ENCODE measurements at places on chromosomes 12 and 14. TPM values are rescaled to one million over a fixed set of nuclear protein-coding genes. Genes with fewer than 3 reads are reported as not detected.

DNA sequence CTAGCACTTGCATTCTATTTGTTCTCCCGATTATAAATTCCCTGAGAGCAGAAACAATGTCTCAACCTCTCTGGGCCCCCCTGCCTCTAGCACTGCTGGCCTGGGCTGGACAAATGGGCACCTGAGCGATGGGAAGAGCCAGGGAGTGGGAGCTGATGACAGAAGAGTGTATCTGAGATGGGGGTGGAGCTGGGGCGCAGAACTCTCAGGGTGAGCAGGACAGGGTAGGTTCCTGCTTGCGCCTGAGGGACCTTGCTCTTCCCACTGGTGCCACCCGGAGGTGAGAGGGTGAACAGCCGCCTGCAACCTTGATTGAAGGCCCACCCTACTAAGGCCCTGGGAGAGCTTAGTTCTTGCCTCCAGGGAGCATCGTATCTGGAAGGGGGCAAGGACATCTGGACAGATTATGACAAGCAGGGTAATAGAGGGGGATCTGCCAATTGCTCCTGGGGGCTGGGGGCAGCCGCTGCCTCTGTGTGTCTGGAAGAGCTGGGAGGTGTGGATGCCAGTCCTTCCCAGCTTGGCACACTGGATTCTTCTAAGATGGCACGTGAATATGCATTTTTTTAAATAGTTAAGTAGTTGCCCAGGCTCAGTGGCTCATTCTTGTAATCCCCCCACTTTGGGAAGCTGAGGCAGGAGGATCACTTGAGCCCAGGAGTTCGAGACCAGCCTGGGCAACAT is 43.0 kb upstream of the TSPAN9 start:
- no peak overlapping the region for H3K4me3 ChIP-seq
- no peak overlapping the region for H3K27ac ChIP-seq

DNA sequence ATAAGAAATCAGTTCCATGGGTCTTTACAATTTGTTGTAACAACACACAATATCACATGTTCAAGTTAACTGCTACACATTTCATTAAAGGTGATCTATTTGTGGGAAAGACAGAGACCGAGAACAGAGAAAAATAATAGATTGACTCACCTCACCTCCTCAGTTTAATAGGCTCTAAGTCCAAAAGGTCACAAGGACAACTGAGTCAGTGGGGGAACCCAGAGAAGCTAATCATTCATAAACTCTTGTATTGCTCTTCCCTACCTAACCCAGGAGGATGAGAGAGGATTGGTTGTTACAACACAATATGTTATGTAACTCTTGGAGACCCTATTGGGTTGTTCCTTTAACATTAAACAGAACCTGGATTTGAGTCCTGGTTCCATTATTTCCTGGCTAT is 72.2 kb upstream of the CRY1 start:
- peaks cover 27% of the 10 kb centered on the region for H3K27me3 ChIP-seq
- no peak overlapping the region for H3K4me3 ChIP-seq
- H3K36me3 ChIP-seq = no peaks in the 10 kb centered on the region
- no peaks in the 10 kb centered on the region for H3K4me1 ChIP-seq
- no peak overlapping the region for H3K27ac ChIP-seq

MYF5 gene
- not detected for total RNA-seq

ACSM4 gene
- total RNA-seq = not detected

CCDC196 gene
- total RNA-seq = not detected

- no peak overlapping the region for H3K4me3 ChIP-seq
- no peaks in the 10 kb centered on the region for H3K27me3 ChIP-seq
Observed at GRCh38 chr12:126474703-126475102, 1409.5 kb downstream of the AACS start.

SPTB gene
- total RNA-seq = 0.14 TPM

ASPG gene
- total RNA-seq = not detected

DNA sequence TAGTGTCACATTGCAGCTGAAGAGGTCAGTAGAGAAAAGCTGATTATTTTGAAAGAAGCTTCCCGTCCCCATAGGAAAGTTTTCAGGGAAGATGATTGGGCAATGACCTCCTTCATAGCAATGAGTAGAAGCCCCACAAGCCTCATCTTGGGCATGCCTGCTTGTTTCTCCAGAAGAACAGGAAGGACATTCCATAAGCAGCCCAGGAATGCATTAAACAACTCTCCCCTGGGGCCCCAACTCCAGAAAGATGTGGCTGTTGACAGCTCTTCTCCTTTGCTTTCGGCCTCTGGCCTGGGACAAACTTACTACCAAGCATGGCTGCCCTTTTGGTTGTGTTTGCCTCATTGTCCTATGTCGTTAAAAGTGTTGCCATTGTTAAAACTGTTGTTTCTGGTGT is 5.7 kb upstream of the VDR start:
- no peak overlapping the region for H3K4me3 ChIP-seq
- no peak overlapping the region for H3K27ac ChIP-seq
- H3K36me3 ChIP-seq = no peaks in the 10 kb centered on the region
- no peaks in the 10 kb centered on the region for H3K4me1 ChIP-seq
- peaks cover 46% of the 10 kb centered on the region for H3K27me3 ChIP-seq

DNA sequence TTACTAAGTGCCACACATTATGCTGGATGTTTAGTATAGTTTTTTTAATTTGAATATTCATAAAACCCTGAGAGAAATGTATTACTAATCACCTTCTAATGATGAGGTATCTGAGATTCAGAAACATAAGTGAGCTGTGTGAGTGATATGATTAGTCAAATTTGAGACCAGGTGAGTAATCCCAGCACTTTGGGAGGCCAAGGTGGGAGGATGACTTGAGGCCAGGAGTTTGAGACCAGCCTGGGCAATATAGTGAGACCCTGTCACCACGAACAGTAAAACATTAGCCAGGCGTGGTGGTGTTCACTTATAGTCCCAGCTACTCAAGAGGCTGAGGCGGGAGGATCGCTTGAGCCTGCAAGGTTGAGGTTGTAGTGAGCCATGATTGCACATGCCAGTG is 438.4 kb downstream of the RAD51B start:
- no peaks in the 10 kb centered on the region for H3K36me3 ChIP-seq
- no peak overlapping the region for H3K27ac ChIP-seq
- no peak for DNase-seq

DNA sequence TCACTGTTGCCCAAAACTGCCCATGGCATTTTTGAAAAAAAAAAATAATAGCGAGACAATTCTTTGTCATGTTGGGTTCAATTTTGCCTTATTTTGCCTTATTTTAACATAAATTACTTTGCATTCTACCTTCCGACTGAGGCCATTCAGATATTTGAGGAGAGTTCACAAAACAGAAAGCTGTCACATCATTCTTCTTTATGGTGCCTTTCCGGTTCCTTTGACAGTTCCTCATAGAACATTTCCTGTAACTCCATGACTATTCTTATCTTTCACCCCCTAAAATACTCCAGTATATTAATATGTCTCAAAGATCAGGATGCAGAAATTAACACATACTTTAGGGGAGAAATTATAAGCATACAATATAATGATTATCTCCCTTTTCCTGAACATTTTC is 476.7 kb downstream of the NOVA1 start:
- H3K27me3 ChIP-seq = no peaks in the 10 kb centered on the region
- H3K4me3 ChIP-seq = no peak overlapping the region
- H3K27ac ChIP-seq = no peak overlapping the region
- H3K36me3 ChIP-seq = peaks cover 4% of the 10 kb centered on the region
- no peak for DNase-seq
- H3K4me1 ChIP-seq = no peaks in the 10 kb centered on the region

DNAI7 gene
- total RNA-seq = not detected

DNA sequence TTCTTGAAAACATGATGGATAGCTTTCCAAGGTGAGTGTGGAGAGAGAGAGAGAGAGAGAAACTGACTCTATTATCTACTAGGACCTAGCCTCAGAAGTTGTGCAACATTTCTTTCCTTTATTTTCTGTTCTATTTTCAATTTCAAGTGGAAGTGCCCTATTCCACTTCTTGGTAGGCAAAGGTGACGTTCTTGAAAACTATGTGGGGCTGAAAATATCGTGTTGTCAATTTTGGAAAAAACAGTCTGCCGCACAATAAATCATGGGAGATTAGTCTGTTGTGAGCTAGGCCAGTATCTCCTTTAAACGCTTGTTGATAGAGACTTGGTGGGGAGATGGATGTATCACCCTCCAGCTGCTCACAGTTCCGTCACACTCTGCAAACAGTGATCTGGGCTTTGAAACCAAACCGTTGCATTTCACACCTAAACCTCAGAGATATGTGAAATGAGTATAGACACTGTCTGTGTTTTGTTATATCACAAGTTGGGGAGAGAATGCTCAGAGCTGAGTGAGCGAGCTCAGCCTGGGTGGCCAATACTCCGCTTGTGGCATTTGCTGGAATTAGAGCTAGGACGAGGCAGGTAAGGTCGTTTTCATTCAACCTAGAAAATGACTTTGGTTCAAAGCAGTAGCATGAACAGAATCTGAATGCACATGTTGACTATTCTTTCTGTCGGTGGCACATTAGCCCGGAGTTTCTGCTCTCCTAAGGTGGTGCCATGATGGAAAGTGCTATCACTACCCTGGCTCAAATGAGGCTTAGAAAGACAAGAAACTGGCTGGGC is 75.1 kb upstream of the ST8SIA1 start:
- H3K4me3 ChIP-seq = peak overlapping the region; percentile 84
- DNase-seq = peak; percentile 80
- H3K4me1 ChIP-seq = peaks cover 26% of the 10 kb centered on the region
- peak overlapping the region; percentile 88 for H3K27ac ChIP-seq
- no peaks in the 10 kb centered on the region for H3K36me3 ChIP-seq

- H3K27me3 ChIP-seq = peaks cover 22% of the 10 kb centered on the region
- no peak for DNase-seq
- no peak overlapping the region for H3K27ac ChIP-seq
- no peaks in the 10 kb centered on the region for H3K36me3 ChIP-seq
- H3K4me3 ChIP-seq = no peak overlapping the region
Observed at GRCh38 chr14:94282991-94283723, 9.9 kb downstream of the SERPINA10 start.

- no peak for DNase-seq
- H3K27me3 ChIP-seq = peaks cover 8% of the 10 kb centered on the region
- no peaks in the 10 kb centered on the region for H3K36me3 ChIP-seq
- no peak overlapping the region for H3K27ac ChIP-seq
- H3K4me3 ChIP-seq = no peak overlapping the region
Observed at GRCh38 chr14:95664546-95664945, 21.7 kb upstream of the TCL1B start.

LTBR gene
- 3.9 TPM for total RNA-seq

DNA sequence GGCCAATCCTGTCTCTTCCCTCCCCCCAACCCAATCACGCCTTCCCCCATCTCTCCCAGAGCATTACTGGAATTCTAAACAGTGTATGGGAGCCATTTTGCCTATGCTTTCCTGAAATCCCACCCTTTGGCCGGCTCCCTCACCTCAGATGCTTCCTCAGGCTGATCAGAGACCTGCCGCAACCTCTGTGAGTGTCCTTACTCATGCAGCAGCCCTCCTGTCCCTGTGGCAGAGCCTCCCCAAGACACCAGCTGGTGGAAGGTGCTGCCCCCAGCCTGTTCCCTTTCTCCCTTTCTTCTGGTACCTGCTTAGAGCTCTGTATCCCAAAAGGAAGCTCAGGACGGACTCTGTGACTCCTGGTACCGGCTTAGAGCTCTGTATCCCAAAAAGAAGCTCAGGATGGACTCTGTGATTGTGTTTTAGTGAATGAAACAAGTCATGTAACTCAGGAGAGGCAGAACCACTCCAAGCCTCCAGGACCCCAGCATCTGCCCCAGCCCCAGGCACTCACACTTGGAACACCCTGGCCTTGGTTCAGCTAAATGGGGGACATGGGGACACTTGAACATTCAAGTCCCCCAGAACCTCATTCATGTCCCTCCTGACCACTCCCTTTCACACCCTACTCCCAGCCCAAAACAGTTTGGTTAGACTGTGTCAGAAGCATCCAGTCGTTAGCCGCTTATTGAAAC is 29.3 kb upstream of the RIN3 start:
- no peak overlapping the region for H3K4me3 ChIP-seq
- no peak overlapping the region for H3K27ac ChIP-seq
- DNase-seq = no peak
- H3K27me3 ChIP-seq = no peaks in the 10 kb centered on the region
- H3K4me1 ChIP-seq = peaks cover 21% of the 10 kb centered on the region
- H3K36me3 ChIP-seq = peaks cover 4% of the 10 kb centered on the region

DNA sequence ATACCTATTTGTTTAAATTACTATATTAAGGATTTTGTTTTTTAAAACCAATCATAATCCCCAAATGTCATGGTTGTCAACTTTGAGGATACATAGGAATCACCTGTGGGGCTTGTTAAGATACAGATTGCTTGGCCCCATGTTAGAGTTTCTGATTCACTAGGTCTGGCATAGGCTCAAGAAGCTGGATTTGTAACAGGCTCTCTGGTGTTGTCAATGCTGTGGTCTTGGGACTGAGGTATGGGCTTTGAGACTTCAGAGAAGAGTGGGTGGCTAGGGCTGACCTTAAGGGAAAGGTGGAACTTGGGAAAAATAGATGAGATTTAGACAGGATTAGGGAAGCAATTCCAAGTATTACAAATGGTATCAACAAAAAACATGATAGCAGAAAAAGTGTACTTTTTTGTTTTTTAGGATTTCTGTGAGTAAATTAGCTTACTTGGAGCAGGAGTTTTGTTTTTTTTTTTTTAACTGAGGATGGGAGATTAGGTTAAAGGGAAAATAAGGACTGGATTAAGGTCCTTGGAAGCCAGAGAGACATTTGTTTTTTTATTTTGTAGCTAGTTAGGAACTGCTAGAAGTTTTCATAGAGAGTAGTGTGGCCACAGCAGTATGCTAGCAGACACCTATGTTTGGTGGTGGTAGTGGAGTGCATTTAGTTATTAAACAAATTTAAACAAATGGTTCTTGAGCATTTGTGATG is 88.6 kb downstream of the RAD51B start:
- no peak overlapping the region for H3K4me3 ChIP-seq
- no peaks in the 10 kb centered on the region for H3K27me3 ChIP-seq
- H3K36me3 ChIP-seq = peaks cover 5% of the 10 kb centered on the region

DNA sequence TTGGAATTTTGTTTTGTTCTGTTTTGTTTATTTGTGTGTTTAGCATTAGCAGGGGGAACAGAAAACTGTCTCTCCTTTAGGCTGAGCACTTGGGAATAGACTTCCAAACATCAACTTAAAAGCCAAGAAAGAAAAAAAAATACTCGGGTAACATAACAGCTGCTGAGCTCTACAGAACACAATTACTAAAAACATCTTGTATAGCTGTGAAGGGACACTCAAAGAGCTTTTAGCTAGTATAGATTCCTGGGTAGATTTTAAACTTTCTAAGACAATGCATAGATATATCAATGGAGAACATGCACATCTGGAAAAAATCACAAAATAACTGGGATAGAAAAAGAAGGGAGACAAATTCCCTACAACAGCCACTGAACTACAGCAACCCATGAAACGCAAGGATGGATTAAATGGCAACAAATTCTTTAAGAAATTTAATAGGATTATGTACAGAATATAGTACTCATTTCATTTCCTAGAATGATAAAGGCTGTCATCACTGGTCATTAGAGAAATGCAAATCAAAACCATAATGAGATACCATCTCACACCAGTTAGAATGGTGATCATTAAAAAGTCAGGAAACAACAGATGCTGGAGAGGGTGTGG is 174.3 kb upstream of the KRR1 start:
- no peaks in the 10 kb centered on the region for H3K27me3 ChIP-seq
- no peaks in the 10 kb centered on the region for H3K4me1 ChIP-seq
- peaks cover 7% of the 10 kb centered on the region for H3K36me3 ChIP-seq
- DNase-seq = no peak
- no peak overlapping the region for H3K27ac ChIP-seq
- no peak overlapping the region for H3K4me3 ChIP-seq

All from natural killer cell treated with Interleukin-12 subunit alpha and Interleukin-12 subunit beta and Interleukin-15 and Interleukin-18, amount 100 ng/mL, for 72 hours (primary cell).